ENCODE measurements at places on chromosomes 11 and 22.

DNA sequence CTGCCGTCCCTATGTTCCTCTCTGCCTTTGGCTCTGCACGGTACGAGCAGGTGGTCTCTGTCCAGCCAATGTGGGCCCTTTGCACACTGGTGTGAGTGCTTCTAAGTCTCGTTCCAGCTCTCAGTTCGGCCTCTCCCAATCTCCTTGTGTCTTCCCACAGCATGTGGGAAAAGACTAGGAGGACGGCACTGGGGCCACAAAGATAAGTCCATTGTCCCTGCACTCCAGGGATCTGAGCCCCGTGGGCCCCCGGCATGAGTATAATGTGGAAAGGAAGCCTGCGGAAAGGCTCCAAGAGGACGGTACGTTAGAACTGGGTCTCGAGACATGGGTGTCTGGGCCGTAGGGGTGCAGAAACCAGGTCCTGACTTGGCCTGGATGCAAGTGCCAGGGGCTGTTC is 16.4 kb downstream of the MYEOV start:
- DNase-seq, result no peak

DNA sequence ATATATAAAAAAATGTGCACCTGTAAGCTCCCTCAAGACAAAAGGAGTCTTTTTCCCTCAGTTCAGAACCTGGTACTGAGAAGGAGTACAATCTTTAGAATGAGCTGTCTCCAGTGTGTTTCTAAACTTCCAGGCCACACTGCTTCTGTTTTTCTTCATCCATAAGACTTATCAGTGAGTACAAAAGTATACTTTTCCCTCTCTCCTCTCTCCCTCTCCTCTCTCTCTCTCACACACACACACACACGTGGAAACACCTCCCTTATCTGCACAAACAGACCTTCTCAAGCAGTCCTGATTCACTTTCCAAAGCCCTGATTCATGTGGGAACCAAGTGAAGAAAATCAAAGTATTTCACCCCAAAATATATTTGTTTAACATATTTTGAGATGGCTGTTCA is 220.7 kb upstream of the UBASH3B start:
- no peak for DNase-seq

DNA sequence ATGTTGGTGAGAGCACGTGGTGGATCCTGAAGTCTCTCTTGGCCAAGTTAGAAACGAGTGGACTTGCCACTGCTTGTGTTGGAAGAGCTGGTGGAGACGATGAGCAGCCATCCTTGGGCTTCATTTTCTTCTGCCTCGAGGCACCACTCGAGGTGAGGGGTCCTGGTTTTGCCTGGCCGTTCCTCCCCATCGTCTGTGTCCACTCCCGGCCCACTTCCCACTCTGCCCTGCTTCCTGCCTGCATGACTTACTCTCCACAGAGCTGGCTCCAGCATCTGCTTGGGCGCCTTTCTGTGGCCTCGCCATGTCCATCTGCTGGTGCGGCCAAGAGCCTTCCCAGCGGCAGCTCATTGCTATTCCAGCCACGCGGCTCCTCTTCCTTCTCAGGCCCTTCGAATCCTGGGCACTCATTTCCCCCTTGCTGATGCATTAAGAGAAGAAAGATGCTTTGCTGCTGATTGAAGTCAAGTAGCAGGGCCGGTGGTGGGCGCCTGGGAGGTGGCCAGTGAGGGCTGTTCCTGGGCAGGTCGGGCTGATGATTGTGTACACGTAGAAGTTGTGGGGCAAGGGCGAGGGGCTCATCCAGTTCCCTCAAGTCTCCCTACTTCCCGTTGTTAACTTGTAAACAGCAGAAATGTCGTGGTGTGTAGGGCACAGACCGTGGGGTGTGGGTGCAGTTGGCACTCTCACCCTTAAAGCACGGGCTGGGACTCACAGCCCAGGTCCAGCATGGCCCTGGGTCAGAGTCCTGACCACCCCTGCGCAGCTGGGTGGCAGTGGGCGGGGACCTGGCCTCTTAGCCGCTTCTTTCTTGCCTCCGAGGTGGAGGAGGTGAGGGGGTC is 292.0 kb downstream of the TBC1D22A start:
- no peak for DNase-seq

GRCh38 chr22:37634417-37634924 is 5.0 kb upstream of the SH3BP1 start:
- no peak for DNase-seq

DNA sequence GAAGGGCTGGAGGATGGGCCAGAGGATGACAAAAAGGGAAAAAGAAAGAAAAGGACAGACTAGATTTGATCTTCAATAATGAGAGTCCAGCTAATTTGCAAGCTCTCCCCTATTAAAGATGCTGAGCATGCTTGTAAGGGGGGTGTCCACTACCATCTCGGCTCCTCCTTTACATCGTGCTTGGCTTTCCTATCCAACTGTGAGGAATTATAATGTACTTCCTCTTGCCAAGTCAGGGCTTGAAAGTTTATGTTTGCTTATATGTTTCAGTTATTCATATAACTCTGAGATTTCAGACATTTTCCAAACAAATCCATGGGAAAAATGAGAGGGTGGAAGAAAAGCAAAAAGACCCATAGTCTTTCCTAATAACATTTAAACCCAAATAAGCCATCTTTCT is 387.1 kb downstream of the METTL15 start:
- no peak for DNase-seq

GRCh38 chr11:102521121-102521520 is 9.4 kb downstream of the MMP7 start:
- no peak for DNase-seq

Data from NCI-H526 treated with DMSO at 0.1 percent for 48 hours (cell line).